Thyroid gland (tissue), 4 donors: ENCODE measurements at places on chromosomes 4 and X. TPM values are rescaled to one million over a fixed set of nuclear protein-coding genes. Genes with fewer than 3 reads are reported as not detected.

Gene NR0B1
- total RNA-seq: 0.13 TPM

Gene DUX4
- total RNA-seq: not detected

GRCh38 chr4:77308843-77309242 is 151.8 kb downstream of the CCNG2 start:
- H3K4me3 ChIP-seq: no peak overlapping the region
- H3K27me3 ChIP-seq: no peaks in the 10 kb centered on the region
- peaks cover 10% of the 10 kb centered on the region for H3K4me1 ChIP-seq
- no peaks in the 10 kb centered on the region for H3K36me3 ChIP-seq
- no peak for DNase-seq
- H3K27ac ChIP-seq: no peak overlapping the region

- no peak overlapping the region for H3K27ac ChIP-seq
- H3K4me1 ChIP-seq: no peaks in the 10 kb centered on the region
- DNase-seq: no peak
- H3K36me3 ChIP-seq: no peaks in the 10 kb centered on the region
- no peaks in the 10 kb centered on the region for H3K27me3 ChIP-seq
- H3K4me3 ChIP-seq: no peak overlapping the region
Measured at GRCh38 chr4:141860974-141861373, 224.6 kb downstream of the IL15 start.

Gene ESX1
- not detected for total RNA-seq
